AG09309 (cell line): ENCODE measurements at places on chromosomes 1 and 21.

GRCh38 chr21:44818640-44819011 lies 764 bp upstream of the SUMO3 start:
- no peak for DNase-seq

GRCh38 chr1:224495866-224496265 lies 61.3 kb upstream of the WDR26 start:
- DNase-seq = no peak

GRCh38 chr1:96538111-96538641 lies 183.4 kb upstream of the PTBP2 start:
- no peak for DNase-seq

- no peak for DNase-seq
Observed at GRCh38 chr1:67316180-67316902, 8.7 kb downstream of the IL12RB2 start.

DNA sequence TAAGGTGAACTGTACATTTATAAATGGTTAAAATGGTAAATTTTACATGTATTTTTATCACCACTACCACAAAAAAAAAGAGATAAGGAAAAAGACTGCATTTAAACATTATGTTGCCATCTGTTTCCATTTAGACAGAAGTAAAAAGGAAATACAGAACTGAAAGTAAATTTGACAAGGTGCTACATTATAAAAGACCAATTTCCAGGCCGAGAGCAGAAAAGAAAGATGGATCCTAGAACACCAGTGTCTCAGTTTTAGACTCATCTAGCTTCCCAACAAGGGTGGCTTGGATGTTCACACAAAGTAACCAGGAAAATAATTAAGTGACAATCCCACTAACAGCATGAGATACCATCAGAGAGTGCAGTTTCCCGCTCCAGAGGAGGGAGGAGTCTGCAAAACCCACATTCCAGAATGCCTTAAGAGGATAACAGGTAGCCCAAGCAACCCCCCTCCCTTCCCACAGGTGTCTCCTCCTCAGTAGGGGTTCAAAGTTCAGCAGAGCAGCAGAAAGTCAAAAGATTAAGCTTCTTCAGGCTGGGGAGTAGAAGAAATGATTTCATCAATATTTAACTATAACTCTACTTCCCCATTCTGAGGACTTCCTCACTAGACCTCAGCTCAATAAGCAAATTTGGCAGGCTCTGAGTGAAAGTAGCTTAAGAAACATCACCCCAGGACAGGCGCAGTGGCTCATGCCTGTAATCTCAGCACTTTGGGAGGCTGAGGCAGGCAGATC lies 11.8 kb downstream of the TPM3 start:
- DNase-seq = no peak

- DNase-seq = no peak
Observed at GRCh38 chr1:20229171-20229570, 42.9 kb upstream of the PLA2G2C start.

DNA sequence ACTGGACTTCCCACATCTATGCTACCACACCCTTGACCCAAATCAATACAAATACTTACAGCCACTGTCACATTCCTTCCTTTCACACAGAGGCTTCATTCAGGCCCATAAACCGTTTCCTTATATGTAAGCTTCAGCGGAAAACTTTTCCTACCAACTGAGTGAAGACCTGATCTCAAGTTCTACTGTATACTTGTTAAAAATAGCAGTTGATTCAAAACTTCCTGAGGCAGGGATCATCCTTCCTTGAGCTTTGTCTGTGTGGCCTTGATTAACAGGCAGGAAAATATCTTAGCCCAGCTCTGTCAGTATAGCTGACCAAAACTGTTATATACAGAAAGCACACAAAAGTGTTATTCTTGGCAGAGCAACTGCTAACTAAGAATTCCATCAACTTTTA lies 42.7 kb downstream of the DENND2C start:
- no peak for DNase-seq

GRCh38 chr1:29218223-29218622 lies 12.5 kb downstream of the MECR start:
- peak; percentile 67 for DNase-seq

- no peak for DNase-seq
Observed at GRCh38 chr1:195376190-195376589, 1232.0 kb downstream of the KCNT2 start.

DNA sequence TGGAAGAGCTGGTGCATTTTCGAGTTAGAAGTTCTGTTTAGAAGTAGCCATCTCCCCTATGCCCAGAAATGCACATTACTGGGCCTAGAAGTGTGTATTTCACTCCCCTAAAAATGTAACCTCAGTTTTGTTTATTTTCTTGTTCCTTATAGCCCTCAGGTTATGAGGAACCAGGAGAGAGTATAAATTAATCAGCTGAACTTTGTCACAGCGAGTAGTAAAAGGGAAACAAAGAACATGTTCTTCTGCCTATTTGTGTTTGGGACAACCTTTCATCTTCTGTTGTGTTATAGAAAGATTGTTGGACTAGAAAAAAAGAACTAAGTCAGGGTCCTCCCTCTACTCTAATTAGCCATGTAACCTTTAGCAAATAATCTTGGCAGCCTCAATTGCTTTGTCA lies 160.5 kb upstream of the PDE4B start:
- no peak for DNase-seq

- DNase-seq = no peak
Observed at GRCh38 chr1:185871627-185872150, 137.5 kb downstream of the HMCN1 start.

GRCh38 chr1:9805006-9805508 lies 18.7 kb downstream of the CLSTN1 start:
- no peak for DNase-seq

GRCh38 chr1:219687779-219688178 lies 74.9 kb upstream of the ZC3H11B start:
- DNase-seq = no peak

GRCh38 chr1:20615946-20616846 lies 17.1 kb upstream of the PINK1 start:
- no peak for DNase-seq

GRCh38 chr1:9557624-9558023 lies 18.4 kb downstream of the SLC25A33 start:
- no peak for DNase-seq

DNA sequence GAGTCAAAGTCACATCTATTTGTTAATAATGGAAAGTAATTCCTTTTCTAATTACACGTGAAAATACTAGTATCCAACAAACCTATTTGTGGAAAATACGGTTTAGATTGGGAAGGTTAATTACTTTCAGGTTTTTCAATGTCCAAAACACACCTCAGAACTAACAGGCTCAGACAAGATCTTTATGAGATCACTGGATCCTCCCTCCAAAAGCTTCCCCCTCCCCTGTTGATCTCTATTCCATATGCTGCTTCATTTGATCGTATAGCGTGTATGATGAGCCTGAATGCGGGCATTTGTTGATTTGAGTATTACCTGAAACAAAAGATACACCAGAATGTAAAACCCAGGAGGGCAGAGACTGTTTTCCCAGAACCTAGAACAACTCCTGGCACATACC lies 26.5 kb downstream of the ERG start:
- no peak for DNase-seq

GRCh38 chr1:186980400-186980799 lies 151.7 kb downstream of the PLA2G4A start:
- DNase-seq = no peak

- no peak for DNase-seq
Observed at GRCh38 chr21:19830446-19830845, 1167.8 kb upstream of the NCAM2 start.

DNA sequence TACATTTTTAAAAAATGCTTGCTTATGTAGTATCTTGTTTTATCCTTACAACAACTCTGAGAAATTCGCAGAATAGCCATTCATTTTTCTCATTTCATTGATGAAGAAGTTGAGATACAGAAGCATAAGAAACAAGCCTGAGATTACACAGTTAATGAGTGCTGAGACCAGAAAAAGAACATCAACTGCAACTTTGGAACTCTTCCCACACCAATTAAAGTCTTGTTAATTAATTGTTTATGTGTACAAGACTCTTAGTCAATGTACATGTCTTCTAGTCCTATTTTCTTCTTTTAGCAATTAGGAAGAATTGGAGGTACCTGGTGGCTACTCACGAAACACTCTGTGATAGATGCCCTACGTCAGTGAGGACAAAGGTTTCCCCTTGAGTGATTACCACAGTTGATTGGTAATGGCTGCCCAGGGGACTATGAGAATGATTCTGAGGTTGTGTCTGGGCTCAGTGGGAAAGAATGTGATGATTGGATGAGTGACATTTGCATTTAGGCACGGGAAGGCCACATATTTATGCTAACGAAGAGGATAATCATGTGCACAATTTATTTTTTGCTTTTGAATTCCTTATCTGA lies 187.4 kb upstream of the KCNK2 start:
- DNase-seq = no peak

GRCh38 chr1:220882061-220882891 lies 3.0 kb downstream of the HLX start:
- DNase-seq = no peak

DNA sequence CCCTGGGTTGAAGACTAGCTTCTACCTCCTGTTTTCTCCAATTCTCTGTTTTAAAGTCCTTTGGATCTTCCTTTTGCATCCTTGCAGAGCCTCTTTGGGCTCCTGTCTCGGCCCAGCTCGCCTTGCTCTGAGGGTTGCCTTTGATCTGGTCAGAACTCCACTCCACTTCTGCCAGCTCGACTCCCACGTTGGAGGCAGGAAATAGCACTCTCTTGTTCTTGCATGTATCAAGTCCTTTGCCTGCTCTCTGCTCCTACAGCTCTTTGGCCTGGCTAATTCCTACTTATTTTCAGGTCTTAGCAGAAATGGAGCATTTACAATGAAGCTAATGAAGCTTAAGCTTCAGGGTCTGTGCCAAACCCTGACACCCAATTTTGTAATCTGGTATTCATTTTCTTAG lies 21.1 kb upstream of the B3GALNT2 start:
- DNase-seq = no peak

- DNase-seq = no peak
Observed at GRCh38 chr1:9996624-9997582, at the start of gene RBP7. Gene RBP7 (plus strand): TSS chr1:9997228. CDS start chr1:9997259, 31 bp downstream.

GRCh38 chr1:167447521-167448136 lies 70.7 kb downstream of the CD247 start:
- no peak for DNase-seq

- no peak for DNase-seq
Observed at GRCh38 chr1:47697616-47698335, 259.9 kb downstream of the FOXD2 start.

DNA sequence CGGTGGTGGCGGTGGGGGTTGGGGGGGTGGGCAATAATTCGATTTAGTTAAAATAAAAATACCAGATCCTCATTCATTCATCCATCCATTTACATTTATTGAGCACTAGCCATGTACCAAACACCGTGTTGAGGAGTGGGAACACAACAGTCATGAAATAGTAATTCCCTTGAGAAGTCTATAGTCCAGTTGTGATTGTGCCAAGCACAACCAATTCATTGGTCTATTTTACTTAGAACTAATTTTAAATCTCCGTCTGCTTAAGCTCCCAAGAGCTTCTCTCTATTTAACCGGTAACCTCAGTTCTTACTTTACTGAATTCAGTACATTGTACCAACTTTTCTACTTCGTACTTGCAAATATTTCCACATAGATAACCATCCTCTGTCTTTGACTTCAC lies 38.4 kb downstream of the WARS2 start:
- no peak for DNase-seq

GRCh38 chr1:12229386-12229834 lies 420 bp upstream of the VPS13D start:
- DNase-seq = no peak

GRCh38 chr21:22174746-22175145 lies 1176.5 kb downstream of the NCAM2 start:
- no peak for DNase-seq

- peak; percentile 53 for DNase-seq
Observed at GRCh38 chr1:19974822-19975416, 4.5 kb downstream of the PLA2G2A start.

DNA sequence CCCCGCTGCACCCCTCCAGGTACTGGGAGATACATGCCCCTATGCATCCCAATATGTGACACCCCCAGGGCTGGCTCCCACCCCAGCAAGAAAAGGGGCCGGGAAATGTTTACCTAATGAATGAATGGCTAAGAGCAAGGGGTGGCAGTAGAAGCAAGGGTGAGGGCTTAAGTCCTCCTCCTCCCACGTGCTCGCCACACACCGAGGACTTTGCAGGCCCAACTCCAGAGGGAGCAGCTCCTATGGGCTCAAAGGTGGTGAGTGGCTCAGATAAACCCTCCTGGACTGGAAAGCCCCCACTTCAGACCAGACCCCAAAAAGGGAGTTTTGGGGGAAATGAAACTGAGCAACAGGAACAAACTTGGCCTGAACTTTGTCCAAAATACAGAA lies 11.4 kb downstream of the SLC45A3 start:
- no peak for DNase-seq

GRCh38 chr1:96364576-96364975 lies 357.0 kb upstream of the PTBP2 start:
- DNase-seq = no peak

GRCh38 chr21:23475281-23476219 lies 2131.7 kb downstream of the MRPL39 start:
- no peak for DNase-seq

GRCh38 chr1:5994713-5995621 lies 2.7 kb upstream of the NPHP4 start:
- DNase-seq = no peak

DNA sequence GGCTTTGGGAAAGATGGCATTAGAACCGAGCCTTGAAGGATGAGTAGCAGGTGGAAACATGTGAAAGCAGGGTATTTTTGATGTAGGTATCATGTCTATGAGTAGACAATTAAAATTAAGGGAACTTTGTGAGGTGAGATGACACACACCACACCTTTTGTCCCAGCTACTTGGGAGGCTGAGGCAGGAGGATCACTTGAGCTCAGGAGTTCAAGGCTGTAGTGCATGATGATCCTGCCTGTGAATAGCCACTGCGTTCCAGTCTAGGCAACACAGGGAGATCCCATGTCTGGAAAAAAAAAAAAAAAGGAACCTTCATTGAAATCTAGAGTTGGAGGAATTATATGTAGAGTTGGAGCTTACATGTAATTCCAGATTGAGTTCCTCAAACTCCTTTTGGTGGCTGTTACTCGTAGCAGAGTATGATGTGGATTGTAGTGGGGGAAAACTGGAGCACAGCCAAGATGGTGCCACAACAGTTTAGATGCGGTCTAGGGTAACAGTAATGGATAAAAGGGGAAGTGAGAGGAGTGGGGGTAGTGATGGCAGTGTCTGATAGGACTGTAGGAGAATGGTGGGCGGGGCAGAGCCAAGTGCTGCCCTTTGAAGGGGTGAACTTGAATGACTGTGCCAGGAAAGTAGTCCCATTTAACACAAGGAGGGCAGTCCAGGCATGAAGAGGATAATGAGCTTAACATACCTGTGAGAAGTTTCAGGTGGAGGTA lies 17.4 kb downstream of the AK4 start:
- DNase-seq = no peak

GRCh38 chr1:215717677-215718426 lies 150.7 kb downstream of the KCTD3 start:
- DNase-seq = no peak

- no peak for DNase-seq
Observed at GRCh38 chr1:218462587-218462986, 117.5 kb downstream of the TGFB2 start.
